Thoracic aorta endothelial cell (primary cell): ENCODE measurements at places on chromosomes 12 and 14. TPM values are rescaled to one million over a fixed set of nuclear protein-coding genes. Genes with fewer than 3 reads are reported as not detected.

DHRS2 gene
- total RNA-seq: 0.27 and 1.5 TPM in 2 replicates

TMPRSS12 gene
- total RNA-seq: not detected in 2 replicates

APOF gene
- total RNA-seq: not detected in 2 replicates

LMO3 gene
- total RNA-seq: 0.27 TPM in 1 of 2 replicates, not detected in the other

OTOGL gene
- total RNA-seq: 3.1 and 5.3 TPM in 2 replicates

PLXNC1 gene
- 0.07 and 0.66 TPM in 2 replicates for total RNA-seq
